ENCODE measurements at places on chromosomes 6 and 20.

GRCh38 chr20:18571578-18571977, 4.3 kb downstream of the SMIM26 start:
- no peak for DNase-seq

GRCh38 chr6:168844821-168845609, 404.0 kb downstream of the SMOC2 start:
- DNase-seq, result no peak

GRCh38 chr20:40582531-40582930, 106.5 kb downstream of the MAFB start:
- DNase-seq, result no peak

DNA sequence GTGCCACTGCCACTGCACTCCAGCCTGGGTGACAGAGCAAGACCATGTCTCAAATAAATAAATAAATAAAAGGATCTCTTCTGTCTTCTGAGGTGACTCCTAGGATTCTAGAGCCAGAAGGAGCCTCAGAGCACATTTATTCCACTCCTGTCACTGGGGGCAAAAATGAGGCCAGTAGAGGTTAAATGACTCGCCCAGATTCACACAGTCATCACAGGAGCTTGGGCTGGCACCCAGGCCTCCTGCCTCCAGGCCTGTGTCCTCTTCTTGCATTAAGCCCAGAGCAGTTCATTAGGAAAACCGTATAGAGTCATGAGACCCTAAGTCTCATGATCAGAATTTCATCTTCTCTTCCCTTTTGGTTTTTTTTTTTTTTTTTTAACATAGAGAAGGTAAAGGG, 243.3 kb downstream of the NRN1 start:
- DNase-seq, result no peak

- no peak for DNase-seq
Observed at GRCh38 chr6:160034036-160034930, 65.4 kb downstream of the IGF2R start.

Measured in left hindlimb (tissue), 1 donor.